ENCODE measurements at places on chromosomes 4 and X. TPM values are rescaled to one million over a fixed set of nuclear protein-coding genes. Genes with fewer than 3 reads are reported as not detected.

DNA sequence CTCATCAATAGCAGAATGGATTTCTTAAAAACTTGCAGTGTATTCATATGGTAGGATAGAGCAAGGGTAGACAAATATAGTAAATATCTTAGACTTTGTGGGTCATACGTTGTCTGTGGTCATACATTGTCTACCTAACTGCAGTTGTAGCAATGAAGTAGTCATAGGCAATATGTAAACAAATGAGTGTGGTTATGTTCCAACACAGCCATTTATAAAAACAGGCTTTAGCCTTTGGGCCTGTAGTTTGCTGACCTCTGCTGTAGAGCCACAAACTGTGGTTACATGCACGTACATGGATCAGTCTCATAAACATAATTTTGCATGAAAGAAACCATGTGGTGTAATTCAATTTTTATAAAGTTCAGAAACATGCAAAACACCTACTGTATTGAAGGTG is 98.9 kb downstream of the LARP1B start:
- no peak for DNase-seq

DNA sequence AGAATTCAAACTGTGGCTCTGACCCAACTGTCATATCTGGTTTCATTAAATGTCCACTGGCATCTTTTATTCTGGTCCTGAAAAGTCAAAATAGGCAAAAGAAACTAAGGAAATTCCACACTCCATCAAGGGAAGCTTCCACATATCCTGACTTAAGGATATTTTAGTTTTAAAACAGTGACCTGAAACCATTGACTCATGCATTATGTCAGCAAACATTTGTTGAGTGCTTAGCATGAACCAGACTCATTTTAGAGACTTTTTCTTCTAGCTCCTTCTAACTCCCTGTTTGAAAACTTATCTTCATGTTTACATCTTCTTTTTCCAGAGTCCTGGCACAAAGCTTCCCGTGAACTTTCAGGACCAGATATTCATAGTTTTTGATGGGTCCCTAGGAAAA is 6.9 kb upstream of the CXCL1 start:
- no peak for DNase-seq

The HTN3 gene
- total RNA-seq, result not detected

The FGF2 gene
- not detected for total RNA-seq

The CT45A5 gene
- total RNA-seq, result not detected

GRCh38 chrX:9781941-9782340 is 4.3 kb upstream of the SHROOM2 start:
- DNase-seq, result no peak

The ARHGEF9 gene
- total RNA-seq, result 27.3 TPM

- DNase-seq, result no peak
Measured at GRCh38 chr4:137572647-137573046, 40.4 kb upstream of the PCDH18 start.

DNA sequence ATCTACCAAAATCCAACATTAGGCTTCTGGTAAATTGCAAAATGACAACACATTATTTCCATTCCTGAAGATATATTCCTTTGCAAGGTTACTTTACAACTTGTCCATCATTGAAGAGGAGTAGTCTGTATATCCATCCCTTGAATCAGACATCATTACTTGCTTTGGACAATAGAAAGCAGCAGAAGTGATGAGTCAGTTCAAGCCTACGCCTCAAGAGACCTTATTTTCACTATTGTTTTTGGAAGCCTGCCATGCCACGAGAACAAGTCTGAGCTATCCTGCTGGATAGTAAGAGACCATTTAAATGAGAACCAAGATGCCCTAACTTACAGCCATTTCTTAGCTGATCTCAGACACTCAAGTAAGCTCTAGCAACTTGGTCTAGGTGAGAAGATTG is 246.0 kb upstream of the HHIP start:
- DNase-seq, result no peak

GRCh38 chr4:2045518-2045951 is 13.6 kb upstream of the NAT8L start:
- DNase-seq, result no peak

DNA sequence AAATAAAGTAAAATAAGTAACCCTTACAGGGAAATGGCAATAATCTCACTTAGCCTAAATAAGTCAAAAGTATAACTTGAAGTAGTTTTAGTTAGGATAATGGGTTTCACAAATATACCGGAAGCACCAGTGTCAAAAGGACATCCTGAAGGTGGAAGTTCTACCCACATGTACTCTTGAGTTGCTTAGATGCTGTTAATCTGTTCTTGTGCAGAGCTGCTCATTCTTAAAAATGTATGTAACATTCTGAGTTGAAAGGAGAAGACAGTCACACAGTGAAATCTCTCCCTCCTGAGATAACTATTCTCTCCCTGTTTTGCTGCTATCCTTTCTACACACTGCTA is 11.2 kb upstream of the CCNG2 start:
- DNase-seq, result no peak

DNA sequence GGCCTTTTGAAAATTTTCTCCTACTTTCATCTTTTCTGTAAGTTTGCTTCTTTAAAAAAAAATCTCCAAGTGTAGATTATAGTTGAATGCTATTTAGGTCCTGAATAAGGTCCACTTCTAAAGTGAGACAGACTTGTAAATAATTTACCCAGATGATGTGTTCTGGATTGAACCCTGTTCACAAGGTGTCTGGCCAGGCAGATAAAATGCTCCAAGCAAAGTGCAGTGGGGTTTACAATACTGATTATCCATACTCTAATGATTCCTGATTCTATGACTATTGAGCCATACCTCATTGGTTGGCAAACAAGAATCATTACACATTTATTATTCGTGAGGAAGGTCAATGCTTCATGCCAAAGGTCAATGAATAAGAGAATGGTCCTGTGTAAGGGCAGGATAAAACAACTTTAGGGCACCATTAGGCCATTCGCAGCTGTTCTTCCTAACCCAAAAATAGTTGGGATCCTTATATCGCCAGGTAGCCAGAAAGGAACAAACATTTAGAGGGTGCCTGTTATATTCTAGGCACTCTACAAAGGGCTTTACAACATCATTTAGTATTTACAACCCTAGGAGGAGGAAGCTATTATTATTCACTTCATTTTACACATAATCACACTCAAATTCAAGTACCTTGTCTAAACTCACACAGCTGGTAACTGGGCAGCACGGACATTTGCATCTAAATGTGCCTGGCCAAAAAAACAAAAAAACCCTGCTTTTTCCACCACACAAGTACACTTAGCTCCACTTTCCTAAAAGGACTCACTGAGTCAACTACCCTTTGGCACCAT is 18.6 kb upstream of the SAT1 start:
- DNase-seq, result no peak

The TEX13C gene
- total RNA-seq, result not detected

- DNase-seq, result no peak
Measured at GRCh38 chr4:152309418-152309817, 226.5 kb downstream of the FBXW7 start.

DNA sequence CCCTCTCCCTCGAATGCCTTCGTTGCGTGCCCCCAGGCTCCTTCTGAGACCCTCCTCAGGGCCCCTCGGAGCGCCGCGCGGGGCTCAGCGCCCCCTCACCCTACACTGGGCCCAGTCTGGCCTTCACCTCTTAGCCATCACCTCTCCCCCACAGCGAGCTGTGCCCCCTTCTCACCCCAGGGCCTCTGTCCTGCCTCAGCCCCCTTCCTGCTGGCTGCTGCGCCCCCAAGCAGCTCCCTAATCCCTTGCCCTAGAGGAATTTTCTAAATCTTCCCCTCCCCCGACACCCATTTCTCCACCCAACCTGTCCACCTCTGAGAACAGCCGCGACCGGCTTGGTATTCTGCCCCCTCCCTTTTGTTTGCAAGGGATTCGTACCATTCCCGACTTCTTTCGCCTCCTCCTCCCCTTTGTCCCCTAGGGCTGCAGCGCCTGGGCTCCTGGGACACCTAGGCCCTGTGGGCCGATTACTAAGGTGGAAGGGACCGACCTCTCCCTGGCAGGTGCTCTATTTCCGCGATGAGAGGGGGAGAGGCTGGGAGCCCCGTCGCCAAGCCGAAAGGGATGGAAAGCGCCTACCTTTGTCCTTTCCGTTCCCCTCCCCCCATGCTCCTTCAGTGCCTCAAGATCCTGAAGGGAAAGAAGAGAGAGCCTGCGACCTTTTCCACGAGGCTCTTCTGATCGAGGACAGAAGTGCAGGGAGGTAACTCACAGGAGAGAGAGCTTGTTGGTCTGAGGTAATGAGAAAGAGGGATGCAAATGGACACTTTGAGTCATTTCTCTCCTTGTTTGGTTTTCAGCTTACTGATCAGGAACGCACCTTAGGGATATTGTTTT is 10.9 kb downstream of the DLG3 start:
- DNase-seq, result no peak

DNA sequence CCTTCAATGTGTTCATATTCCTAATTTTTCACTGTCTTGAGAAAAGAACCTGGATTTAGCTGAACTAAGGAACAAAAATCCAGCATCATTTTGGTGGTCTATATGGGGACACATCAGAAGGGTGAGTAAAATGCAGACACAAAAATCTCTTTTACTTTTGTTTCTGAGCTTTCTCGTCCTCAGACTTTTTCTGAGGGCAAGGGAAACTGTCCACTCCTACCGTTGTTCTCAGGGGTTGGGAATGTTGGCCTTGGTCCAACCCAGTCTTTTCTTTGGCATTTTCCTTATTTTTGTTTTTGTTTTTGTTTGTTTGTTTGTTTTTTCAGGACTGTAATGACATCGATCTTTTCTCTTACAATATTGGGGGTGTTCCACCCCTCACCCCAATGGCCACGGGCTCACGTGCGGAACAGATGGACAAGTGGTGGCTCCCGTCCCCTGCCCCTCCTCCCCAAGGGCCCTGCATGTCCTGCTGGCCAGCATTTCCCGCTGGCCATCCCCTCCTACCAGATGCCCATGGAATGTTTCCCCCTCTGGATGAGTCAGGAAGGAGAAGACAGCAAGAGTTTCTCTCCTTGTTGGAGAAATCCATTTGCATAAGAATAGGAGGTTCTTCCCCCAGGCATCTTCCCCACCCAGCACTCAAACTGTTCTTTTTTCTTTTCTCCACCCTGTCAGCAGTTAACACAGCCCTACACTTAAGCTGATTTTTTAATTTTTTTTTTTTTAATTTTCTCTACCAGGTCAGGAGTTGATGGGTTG is 305.4 kb upstream of the NDST4 start:
- DNase-seq, result no peak

DNA sequence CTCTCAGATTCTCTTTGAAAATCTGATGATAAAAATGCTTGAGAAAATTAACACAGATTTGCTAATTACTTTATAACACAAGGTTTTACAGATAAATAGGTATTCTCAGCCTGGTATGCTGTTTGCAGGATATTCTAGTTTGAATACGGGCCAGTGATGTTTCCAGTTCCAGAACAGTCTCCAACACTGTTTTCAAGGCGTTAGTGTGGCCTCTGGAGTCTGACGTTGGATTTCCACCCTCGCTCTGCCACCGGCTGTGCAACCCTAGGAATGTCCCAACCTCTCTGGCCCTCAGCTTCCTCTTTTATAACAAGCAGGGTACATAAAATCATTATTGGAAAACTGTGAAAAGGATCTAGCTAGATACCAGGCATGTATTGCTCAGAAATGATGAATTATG is 23.8 kb upstream of the CYP4V2 start:
- no peak for DNase-seq

DNA sequence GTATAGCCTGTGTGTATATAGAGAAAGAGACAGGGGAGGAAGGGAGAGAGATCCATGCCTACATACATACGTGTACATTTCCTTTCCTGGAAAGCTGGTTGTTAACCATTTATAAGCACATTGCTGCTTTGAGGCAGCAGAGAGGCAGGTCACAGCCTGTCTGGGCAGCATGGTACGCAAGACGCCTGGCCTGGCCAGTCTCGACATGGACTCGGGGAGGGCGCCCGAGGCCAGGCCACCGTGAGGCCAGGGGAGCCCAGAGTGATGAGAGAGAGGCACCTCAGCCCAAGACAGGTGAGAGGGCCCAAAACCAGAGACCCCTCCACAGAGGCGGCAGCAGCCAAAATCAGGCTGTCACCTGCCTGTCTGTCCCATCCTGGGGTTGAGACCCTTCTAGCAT is 3.9 kb downstream of the TREX2 start:
- DNase-seq, result no peak

The CHM gene
- total RNA-seq, result 17.9 TPM

DNA sequence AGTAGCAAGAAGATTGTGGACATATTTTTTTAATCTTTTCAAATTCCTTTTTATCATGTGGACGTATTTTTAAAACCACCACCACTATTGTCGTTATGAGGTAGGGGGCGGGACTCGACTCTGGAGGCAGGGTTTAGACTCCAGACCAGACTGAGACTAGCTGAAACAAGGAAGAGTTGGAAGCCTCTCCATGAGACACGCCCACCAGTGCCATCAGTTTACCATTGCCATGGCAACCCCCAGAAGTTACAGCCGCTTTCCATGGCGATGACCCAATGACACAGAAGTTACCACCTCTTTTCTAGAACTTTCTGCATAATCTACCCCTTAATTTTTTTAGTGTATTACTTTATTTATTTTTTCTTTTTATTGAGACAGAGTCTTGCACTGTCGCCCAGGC is 8.7 kb downstream of the MRFAP1 start:
- no peak for DNase-seq
